Stimulated activated CD4-positive, alpha-beta T cell treated with anti-CD3 and anti-CD28 coated beads, Interleukin-4, amount 100 ng/mL, for 48 hours (primary cell): ENCODE measurements at places on chromosomes 4 and X.

DNA sequence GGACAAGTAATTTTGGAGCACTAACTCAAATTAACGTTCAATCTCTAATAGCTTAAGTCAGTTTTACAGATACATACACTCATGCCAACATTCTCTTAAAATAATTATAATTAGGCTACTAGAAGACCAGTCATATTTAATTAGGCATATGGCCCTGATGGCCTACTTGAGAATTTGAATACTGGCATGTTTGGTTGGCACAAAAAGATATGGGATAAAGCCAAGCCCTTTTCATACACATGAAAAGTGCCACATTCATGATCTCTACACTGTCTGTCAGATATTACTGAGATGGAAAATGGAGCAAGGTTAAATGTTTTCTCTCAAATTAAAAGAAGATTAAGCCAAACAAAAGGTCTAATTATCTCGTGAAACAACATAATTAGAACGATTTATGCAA is 1091.0 kb downstream of the C4orf33 start:
- DNase-seq = no peak

DNA sequence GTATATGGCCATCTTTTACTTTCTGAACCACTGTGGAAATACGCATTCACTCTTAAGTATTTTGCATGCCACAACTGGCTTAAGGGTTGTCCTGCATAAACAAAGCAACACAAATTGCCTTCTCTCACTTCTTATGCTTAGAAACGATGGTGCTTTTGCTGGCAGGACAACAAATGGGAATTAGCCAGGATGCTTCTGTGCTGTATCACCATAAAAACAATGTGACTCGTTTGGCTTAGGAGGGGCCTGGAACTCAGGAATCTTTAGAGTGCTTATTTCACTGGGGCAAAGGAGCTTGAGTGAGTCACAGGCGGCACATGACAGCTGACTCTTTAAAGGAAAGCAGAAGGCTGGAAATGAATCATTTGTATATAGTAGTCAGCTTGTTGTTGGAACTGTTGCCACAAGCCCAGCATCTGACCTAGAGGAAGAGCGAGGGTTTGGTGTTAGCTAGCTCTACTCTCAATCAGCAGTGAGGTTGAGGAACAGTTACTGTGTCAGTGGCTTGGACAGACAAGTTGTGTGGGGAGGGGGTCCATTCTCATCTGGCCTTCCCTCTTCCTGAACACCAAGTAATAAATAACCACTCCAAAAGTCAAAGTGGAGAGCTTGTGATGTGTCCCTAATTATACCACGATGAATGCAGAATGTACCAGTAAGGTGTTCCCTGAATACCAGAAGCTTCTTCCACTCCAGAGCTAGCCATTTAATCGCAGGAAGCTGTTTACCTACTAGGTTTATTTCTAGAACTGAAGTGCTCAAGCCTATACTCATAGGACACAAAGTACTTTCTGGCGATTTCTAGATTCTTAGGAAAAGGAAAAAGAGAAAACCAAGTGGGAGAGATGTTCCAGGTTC is 293.1 kb downstream of the CAMK2D start:
- peak; percentile 9 for DNase-seq

- no peak for DNase-seq
Observed at GRCh38 chr4:101695176-101695575, 95.4 kb upstream of the BANK1 start.

DNA sequence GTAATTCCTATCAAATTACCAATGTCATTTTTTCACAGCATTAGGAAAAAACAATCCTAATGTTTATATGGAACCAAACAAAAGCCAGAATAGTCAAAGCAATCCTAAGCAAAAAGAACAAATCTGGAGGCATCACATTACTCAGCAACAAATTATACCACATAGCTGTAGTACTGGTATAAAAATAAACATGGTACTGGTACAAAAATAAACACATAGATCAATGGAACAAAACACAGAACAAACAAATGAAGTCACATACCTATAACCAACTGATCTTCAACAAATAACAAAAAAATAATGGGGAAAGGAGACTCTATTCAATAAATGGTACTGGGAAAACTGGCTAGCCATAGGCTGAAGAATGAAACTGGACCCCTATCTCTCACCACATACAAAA is 37.4 kb downstream of the PPA2 start:
- no peak for DNase-seq

- no peak for DNase-seq
Observed at GRCh38 chr4:55733932-55734331, 85.7 kb upstream of the EXOC1L start.

DNA sequence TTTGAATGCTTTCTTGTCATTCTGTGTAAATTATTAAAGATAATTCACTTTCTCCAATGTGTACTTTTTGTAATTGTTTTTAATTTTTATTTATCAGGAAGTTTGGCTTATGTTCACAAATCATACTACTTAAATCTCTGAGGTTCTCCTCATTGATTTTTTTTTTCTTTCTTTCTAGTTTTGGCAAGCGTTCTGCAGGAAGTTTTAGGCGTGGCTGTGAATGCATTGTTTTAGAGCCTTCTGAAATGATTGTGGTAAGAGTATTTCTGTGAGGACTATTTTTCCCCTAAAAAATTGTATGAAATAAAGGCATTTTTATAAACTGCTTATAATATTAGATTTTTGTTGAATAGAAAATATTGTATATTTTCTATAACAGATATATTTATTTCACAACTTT is 135.8 kb downstream of the RAPGEF2 start:
- no peak for DNase-seq

- no peak for DNase-seq
Observed at GRCh38 chrX:101450085-101450484, 35.2 kb upstream of the ARMCX4 start.

DNA sequence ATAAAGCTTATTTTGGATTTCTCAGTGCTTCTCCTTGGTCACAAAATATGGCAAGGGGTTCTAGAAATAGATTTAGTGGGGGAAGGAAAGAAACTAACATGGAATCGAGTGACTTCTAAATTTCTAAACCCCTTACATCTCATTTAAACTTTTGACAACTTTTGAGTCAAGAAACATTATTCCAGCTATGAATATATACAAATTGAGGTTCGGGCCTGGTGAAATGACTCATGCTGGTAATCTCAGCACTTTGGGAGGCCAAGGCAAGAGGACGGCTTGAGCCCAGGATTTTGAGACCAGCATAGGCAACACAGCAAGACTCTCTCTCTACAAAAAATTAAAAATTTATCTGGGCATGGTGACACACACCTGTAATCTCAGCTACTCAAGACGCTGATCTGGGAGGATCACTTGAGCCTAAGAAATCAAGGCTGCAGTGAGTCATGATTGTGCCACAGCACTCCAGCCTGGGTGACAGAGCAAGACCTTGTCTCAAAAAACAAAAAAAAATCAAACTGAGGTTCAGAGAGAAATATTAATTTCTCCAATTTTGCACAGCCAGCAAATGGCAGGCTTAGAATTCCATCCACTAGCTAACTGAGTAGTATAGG is 99.8 kb downstream of the ANXA3 start:
- DNase-seq = no peak

- DNase-seq = no peak
Observed at GRCh38 chr4:535181-535923, 36.3 kb downstream of the PIGG start.

DNA sequence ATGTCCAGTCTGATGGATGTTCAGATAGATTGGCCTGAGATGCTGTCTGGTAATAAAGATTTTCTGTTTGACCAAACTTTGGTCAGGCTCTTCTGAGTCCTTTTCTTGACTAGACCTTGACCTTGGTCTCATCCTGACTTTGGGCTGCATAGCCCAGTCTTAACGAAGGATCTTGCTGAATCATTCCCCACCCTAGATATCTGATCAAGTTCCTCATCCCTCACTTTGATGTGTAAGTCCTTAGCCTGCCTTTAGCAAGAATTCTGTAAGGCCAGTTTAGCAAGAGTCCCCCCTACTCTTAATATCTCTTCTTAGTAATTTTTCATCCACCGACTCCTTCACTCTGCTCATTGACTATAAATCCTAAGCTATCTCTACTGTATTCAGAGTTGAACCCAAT is 244.4 kb upstream of the JADE1 start:
- DNase-seq = no peak

DNA sequence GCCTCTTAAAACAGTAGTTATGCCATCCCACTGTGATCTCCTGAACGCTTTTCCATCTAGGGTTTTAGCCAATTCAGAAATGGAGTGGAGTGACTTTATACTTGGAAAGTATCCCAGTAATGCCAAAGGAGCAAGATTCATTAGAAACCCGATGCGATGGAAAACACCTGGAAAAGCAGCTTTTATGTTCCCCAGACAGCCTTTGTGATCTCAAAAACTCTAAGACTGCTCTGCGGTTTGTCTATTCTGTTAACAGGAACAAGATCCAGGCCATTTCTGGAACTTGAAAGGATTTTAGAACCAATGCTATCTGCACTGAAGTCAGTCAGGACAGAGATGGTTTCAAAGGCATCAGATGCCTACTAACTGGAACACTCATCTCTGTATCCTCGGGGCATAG is 145.1 kb downstream of the APBB2 start:
- DNase-seq = no peak

DNA sequence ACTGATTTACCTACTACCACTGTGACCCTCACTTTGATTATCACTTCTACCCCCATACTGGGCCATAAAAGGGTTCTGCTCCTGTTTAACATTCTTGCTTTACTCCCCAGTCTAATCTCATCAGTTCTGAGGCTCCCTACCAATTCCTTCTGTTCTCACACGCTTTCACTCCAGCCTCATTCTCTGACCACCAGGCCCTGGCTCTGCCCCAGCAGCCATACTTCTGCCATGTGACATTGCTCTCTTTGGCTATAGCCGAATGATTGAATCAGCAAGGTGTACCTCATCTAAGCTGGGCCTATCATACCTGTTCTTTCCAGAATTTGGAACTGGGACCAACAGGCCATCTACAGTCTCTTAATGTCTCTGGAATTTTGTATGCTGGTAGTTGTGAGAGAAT is 14.4 kb upstream of the ELF2 start:
- DNase-seq = no peak

DNA sequence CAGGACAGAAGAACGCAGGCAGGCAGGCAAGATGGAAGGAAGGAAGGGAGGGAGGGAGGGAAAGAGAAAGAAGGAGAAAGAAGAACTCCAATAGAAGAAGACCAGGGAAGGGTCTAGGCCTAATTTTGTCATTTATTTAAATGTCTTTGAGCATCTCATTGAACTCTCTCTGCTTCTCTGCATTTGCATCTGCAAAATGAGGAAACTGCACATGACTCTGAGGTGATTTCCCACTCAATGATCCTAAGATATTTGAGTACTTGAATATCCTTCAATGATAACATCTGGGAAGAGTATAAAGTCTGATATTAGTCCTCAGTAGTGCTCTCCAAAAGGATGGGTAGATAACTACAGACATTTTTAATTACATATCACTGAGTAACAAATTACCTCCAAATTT is 33.1 kb upstream of the RBPJ start:
- no peak for DNase-seq

GRCh38 chrX:118652717-118653116 is 74.7 kb upstream of the IL13RA1 start:
- DNase-seq = no peak

DNA sequence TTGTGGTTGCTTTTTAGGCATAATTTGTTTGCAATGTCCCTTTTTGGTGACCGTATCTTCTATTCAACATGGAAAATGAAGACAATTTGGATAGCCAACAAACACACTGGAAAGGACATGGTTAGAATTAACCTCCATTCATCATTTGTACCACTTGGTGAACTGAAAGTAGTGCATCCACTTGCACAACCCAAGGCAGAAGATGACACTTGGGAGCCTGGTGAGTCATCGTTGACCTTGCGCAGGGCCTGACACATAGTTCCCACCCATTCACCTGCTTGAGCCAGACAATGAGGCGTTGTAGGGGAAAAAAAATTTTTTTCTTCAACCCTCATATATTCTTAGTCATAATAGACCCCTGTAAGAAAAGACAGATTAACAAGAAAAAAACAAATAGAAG is 32.4 kb downstream of the EGF start:
- DNase-seq = peak; percentile 33

- DNase-seq = no peak
Observed at GRCh38 chr4:27910227-27910626, 1049.6 kb downstream of the STIM2 start.

DNA sequence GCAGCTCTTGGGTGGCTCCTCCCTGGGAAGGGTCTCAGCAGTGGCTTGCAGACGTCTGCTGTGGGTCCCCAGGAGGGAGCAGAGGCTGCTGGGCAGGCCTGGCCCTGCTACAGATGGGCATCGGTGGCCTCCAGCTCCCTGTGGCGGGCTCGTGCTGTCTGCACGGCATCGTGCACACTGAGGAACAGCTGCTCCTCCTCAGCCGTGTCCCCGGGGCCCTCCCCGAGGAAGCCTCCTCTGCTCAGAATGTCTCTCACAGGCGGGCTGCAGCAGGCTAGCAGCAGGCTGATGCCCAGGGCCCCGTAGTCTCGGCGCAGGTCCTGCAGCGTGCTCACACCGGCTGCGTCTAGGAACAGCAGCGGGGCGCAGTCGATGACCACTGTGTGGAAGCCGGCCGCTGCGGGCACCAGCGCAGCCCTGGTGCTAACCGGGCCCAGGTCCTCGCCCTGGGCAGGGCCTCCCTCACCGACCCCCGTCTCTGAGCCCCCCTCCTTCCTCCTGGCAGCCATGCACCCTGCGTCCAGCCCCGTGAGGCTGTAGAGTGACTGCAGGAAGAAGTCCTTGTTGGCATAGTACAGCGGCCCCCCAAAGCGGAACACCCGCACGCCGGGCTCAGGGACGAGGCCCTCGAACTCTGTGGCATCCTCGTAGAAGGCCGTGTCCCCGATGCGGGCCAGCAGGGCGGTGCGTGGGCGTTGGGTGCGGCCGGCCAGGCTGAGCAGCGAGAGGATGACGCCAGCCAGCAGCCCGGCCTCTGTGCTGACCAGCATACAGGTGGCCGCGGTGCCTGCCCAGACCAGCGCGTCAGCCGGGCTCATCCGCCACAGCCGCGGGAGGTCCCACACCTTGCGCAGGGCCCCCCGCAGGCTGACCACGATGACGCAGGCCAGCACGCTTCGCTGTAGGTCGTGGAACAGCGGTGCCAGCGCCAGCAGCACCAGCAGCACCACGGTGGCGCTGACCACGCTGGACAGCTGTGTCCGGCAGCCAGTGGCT is 2.2 kb downstream of the IDUA start:
- no peak for DNase-seq
